ENCODE measurements at places on chromosomes 13 and 19.
A peak's percentile ranks its signal among the peaks of the same experiment; 100 is the strongest.

DNA sequence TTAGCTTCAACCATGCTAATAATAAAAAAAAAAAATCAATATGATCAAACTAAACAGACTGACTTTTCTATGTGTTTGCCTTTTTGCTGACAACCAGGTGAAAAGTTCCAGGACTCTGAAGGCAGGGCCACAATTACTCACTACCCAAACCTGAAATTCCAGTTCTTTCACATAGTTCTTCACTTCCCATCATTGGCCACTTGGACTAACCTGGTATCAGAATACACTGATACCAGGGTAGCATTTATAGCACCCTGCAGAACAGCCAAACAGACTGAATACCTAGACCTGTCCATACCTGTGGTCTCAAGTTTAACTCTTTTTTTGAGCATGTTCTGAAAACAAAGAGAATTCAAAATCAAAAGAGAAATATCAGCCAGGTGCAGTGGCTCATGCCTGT is 25.1 kb downstream of the ELF1 start:
- DNase-seq, result no peak

DNA sequence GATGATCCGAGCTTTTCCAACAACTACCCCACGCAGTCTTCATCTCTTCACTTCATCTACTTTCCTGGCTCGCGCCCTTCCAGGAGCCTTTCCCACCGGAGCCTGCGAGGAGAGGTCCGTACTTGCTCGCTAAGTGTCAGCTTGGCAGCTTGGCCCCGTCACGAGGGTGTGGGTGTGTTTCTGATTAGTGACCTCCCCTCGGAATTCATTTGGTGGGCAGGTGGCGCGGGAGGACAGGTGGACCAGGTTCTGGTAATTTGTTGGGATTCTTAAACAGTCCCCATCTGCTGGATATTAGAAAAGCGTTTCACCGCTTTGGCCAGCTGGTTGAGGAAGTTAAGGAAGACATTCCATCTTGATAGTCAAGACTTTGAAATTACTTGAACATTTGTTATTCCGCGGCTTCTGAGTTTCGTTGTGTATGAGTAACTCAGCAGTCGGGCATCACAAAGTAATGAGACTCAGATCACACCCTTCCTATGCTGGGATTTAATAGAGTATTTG is 515 bp downstream of the UFM1 start:
- peak; percentile 71 for DNase-seq

DNA sequence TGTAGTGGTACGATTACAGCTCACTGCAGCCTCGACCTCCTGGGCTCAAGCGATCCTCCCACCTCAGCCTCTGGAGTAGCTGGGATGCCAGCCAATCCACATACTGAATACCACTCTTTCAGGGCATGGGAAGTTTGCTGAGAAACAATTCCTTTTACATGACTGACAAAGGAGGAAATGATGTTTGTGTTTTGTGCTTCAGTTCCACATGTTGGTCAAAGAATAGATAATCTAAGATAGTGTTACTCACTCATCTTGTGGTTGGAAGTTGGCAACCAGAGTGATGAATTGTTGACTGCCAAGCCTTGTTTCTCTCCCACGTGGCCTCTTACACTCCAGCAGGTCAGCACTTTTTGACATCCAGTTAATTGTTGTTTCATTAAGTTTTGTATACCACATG is 7.6 kb downstream of the MBD3L2B start:
- DNase-seq, result no peak

DNA sequence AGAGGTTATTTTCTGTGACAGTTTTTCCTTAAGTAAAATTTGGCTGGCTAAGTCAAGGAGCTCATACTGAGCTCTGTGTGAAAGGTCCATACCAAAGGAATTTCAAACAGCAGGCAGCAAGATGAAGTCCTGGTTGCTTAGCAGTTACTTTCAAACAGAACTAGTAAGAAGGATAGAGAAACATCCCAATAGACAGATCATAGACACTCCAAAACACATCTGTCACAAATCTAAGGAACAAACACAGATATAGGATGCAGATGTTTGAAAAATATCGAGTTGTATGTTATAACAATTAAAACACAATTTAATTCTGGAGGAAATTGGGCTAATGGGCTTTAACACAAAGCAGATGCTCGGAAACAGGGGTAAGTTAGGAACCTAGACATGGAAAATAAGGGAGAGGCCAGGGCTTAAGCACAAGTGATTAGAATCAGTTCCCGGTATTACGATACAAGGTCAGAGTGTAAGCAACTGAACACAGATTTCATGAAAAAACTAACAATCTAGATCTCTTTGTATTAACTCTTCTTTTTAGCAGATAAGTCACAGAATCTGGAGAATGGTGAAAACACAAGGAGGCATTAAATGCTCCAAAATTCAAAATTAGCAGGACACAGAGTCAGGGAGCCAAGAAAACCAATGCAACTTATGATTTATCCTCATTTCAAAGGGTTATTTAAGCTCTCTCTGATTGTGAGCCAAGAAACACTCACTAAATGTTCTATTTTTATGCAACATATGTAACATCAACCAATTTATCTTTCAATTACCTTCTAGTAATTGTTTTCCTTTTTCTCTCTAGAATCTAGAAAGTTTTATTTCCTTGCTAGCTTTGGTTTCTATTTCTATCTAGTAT is 1992.9 kb upstream of the PCDH20 start:
- DNase-seq, result no peak

- DNase-seq, result no peak
These were observed 253.8 kb downstream of the SLITRK5 start for GRCh38 chr13:87925006-87925405.
